ENCODE measurements at places on chromosomes 7 and 10.

DNA sequence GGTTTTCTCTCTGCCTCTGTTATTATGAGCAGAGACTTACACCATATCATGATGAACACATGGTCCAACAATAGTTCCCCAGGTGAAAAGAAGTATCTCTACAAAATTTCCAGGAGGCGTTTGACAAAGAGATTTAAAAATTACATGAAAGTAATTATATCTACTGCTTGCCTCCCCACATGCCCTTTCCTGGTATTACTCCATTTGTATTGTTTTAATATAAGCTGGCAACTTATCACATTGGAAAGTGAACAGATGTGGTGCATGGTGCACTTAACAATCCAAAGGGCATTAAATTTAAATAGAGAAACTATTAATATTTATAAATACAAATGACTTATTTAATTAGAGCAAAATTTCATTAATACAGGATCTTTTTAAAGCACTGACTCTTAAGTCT, 638.2 kb downstream of the ANKRD7 start:
- DNase-seq: no peak

GRCh38 chr10:63761243-63761642, 240.0 kb downstream of the REEP3 start:
- DNase-seq: no peak

GRCh38 chr10:15485027-15485426, 113.9 kb upstream of the FAM171A1 start:
- DNase-seq: no peak

DNA sequence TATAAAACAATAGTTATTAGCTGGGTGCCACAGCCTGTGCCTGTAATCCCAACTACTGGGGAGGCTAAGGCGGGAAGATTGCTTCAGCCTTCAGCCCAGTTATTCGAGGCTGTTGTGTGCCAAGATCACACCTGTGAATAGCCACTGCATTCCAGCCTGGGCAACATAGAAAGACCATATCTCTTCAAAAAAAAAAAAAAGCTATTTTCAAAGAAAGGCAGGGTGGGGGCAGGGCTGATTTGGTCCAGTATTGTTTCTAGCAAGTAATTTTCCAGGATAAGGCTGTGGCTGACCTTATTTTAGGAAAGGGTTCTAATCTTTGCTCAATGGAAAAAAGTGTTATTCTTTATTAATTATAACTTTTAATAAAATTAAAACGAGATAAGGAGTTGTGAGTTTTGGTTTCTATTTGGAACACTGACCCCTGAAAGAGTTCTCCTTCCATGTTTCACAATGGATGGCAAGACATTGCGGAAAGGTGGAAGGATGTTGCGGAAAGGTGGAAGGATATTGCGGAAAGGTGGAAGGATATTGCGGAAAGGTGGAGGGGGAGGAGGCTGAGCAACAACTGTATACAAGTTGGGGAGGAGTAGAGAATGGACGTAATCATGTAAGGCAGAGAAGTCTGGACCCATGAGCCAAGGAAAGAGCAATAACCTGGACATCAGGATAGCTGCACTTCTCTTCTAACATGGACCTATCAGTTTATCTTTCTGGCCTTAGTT, 1.5 kb upstream of the C1GALT1 start:
- no peak for DNase-seq

All from AG10803 (cell line).